ENCODE measurements at places on chromosomes 3 and 15.
A peak's percentile ranks its signal among the peaks of the same experiment; 100 is the strongest.

DNA sequence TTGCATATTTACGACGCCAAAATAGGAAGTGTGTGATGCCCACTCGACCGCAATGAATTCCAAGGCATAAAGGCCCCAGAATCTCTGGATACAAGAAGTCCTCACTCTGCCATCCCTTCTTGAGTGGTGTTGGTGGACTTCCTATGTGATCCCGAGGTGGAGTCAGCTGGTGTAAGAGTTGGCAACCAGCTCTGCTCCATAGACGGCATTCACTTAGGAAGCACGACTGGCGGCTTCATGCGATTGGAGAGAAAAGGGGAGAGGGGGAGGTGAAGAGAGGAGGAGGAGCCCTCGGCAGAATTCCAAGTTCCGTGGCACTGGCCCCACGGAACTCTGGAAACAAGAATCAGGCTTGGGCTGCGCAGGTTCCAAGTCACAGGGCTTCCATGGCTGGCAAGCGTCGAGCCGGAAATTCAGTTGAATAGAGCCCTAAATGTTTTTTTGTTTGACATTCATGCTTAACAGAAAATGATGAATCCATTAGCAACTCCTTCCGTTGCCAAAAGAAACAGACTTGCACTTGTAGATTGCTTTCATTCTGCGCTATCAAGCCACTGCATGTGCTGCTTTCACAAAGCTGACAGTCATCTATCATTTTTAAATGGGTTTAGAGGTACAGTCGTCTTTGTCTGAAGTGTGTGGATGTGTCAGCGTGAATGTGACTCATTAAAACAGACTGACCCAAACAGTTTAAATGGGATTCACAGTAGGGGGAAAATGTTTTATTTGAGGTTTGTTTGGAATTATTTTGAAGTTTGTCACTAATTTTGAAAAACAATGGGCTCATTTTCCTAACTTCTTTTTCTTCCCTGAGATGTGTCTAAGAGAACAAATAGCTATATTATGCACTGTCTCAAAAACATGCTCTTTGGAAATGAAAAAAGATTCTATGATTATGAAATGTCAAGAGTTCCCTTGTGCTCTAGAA, 428.3 kb upstream of the ATP11B start:
- DNase-seq = no peak

DNA sequence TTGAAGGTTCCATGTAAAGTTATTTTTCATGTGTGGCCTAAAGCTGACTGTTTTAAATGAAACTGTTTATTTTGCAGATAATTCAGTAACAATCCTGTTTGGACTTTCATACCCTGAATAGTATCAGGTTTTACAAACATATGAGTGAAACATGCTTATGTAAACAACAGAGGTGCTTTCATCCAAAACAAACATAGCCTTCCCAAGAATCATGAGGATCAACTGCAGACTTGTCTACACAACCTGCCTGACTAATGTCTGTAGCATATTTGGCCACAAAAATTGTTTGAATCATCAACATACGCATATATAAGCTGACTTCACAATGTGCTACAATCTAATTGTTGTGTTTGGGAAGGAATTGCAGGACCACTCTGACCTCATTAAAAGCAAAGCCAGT, 190.4 kb downstream of the DIPK2A start:
- DNase-seq = no peak

DNA sequence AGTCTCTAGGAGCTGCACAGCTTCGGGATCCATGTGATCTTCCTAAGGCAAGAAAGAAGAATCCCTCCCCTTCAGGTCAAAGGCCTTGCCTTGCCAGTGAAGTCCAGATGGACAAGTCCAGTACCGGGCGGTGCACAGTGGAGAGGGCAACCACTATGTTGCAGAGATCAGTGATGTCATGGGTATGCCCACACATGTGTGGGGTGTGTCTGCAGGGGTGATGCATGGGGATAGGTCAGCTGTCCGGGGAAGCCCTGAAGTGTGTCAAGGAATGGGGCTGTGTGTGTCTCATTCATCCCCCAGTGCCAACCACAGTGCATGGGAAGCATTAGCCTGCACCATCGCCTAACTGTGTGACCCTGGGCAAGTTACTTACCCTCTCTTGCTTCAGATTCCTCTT, 66.5 kb downstream of the TLE3 start:
- no peak for DNase-seq

DNA sequence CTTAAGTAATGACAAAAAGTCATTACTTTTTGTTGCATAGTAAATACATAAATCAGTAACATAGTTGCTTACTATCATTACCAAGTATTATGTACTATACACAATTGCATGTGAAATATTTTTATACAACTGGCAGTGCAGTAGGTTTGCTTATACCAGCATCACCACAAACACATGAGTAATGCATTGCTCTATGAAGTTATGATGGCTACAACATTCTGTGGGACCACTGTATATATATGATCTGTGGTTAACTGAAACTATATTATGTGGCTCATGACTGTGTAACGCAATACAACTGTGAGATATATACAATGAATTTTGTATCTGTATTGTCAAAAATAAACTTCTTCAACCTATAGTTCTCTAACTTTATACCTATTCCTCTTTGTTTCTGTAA, 113.7 kb upstream of the RBMS3 start:
- DNase-seq = no peak

GRCh38 chr15:94256511-94256910, 25.1 kb downstream of the MCTP2 start:
- DNase-seq = no peak

DNA sequence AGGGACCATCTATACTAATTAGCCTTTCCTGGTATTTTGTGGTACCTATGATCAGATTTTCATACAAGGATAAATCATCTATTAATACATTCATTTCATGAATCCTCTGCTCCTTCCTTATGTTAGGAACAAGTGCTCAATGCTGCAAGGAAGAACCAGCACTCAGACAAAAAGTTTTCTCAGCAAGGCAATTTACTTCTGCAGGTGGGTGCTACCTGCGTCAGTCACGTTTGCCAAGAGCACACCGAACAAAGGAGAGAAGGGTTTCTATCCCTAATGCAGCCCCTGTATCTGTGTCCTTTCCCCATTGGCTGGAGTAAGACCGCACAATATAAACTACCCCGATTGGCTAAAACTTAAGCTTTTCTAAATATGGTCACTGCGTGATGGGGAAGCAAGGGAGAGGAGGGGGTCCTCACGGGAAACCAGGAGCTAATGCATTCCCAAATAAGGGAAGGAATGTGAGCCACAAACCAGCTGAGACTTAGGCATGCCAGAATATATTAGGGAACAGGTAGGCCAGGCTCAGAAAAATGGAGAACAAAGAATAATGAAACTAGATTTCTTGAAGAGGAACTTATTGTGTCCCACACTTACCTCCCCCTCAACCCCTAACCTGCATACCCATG, 76.5 kb downstream of the AQR start:
- DNase-seq = no peak

DNA sequence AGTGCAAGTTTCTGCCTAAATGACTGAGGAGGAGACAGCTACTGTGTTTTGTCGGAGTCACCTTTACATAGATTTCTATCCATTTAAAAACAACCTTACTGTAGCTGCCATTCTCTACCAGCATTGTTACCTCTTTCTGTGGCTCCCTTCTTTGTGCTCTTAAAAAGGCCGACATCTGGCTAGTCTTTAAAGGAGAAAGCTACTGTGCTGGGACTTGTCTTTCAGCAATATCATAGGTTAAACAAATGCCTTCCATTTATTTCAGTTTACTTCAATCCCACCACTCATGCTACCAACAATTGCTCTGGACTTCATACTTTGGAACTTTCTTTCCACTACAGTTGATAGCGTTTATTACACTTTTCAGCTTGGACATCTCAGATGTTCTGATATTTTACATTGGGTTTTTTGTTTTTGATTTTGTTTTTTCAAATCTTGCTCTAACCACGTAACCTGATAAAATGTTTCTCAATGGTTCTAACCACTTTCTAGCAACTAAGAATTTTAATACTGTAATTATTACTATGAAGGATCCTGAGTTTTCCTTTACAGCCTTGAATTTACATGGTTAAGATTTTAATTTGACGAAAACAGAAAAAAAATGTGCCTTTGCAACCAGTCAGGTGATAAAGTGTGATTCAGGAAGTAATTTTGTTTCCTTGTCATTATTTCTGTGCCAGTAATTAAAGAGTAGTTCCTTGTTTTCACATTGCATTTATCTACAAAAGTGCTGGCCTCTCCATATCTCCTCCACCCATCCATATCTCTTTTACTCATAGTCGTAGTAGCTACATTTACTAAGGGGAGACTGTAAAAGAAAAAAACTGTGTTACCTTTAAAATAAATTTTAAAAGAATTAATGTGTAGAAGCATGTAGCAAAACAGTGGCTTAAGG, 1.3 kb upstream of the CBLB start:
- no peak for DNase-seq

DNA sequence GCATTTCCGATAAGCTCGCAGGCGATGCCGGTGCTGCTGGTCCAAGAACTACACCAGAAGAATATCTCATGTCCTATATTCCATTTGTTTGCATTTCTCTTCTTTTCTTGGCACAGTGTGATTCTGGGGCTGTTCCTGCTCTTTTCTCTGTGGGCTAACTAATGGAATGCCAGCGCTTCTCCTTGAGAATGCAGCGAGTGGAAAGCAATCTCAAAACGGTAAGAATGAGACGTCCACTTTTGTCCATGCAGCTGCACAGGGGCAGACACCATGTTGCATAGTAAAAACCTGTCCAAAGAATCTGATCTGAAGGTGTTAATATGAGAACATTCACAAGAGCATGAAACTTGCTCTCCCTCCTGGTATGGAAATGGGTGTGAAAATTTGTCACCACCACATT, 6.6 kb upstream of the CHRNA3 start:
- no peak for DNase-seq

- DNase-seq = no peak
Measured at GRCh38 chr3:36362216-36362615, 18.1 kb upstream of the STAC start.

DNA sequence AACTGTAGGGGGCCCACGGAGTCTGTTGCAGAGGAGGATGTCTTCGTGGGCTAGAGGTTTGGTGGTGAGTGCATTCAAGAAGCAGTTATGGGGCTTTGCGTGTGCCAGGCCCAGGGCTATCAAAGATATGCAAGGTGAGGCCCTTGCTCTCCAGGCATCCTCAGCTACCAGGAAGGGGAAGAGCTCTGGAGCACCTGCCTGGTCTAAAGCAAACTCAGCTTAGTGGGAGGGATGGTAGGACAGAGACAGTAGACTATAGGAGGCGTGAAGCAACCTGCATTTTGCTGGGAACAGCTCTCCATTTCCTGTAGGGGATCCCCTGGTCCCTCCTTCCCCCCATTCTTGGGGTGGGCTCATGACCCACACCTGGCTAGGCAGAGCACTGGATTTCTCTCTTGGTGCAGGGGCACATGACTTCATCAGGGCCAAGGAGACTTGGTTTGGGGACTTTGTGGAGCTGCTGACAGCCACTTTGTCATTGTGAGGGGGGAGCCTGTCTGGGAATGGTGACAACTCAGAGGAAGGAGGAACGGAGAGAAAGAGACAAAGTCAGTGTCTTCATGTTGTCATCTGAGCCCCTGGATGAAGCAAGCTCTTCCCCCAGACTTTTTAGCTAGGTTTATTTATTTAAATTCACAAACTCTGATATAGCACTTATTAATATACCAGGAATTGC, 8.6 kb upstream of the EEFSEC start:
- DNase-seq = no peak

DNA sequence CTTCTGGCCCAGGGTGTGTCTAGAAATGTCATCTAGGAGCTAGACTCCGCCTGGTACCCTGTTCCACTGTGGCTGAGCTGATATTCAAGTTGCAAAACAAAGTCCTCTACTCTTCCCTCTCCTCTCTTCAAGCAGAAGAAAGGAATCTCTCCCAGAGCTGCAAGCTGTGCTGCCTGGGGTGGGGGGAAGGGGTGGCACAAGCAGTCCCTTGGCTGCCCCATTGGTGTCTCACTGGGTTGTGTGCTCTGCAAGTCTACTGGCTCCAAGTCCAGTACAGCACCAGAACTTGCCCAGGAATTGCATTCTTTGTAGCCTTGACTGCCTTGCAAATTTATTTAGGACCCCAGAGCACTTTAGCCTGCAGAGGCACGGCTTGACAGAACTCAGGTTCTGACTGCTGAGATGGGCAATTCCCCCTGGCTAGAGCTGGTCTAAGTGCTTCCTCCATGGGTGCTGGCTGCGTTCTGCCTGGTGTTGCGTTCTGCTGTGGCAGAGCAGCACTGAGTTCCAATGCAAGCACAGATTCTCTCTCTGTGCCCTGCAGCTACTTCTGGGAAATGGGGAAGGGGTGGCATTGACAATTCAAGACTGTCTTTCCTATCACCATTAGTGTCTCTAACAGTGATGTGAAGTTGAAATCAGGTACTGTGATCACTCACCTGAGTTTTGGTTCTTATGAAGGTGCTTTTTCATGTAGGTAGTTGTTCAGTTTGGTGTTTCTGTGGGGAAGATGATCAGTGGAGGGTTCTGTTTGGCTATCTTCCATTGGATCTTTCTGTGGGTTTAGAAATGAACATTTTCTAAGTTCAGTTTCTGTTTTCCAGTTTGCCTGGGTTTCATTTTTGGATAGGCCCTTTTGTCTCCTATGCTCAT, 39.5 kb downstream of the OXSR1 start:
- no peak for DNase-seq

DNA sequence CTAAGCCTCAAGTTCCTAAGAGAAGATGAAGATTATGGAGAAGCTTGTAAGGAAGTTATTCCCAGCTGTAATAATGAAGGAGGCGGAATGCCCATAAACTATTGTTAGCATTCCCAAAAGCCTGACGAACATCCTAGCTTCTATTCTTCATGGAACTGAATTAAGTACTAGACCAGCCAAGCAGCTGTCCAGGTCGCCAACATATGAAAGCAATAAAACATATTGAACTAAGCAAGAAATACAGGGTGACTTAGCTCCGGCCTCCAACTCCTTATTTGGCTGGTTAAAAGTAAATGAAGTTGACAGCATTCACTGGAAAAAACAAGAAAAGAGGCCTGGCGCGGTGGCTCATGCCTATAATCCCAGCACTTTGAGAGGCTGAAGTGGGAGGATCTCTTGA, 174.0 kb upstream of the TPM1 start:
- no peak for DNase-seq

DNA sequence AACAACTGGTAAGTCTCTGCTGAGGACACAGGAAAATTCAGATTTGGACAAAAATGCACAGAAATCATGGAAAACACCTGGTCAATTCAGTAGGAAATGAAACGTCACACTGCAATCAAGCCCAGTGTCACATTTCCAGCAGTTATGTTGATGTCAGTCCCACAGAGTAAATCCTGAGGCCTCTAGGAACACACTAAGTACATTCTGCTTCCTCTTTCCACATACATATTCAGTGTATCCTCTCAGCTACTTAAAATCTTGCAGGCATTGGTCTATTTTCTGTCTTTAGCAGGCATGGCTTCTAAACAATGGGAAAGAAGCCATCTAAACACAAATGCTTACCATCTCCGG, 207.8 kb downstream of the PLCL2 start:
- DNase-seq = no peak

- DNase-seq = peak; percentile 71
Measured at GRCh38 chr3:125054449-125055329, 1.1 kb downstream of the HEG1 start.

All from 8988T (cell line).